ENCODE measurements at places on chromosomes 6 and 20. TPM values are rescaled to one million over a fixed set of nuclear protein-coding genes. Genes with fewer than 3 reads are reported as not detected.

The BTNL2 gene
- not detected for total RNA-seq

The RIPOR3 gene
- total RNA-seq, result 63.0 TPM

The ANGPT4 gene
- 10.2 TPM for total RNA-seq

The BPIFB4 gene
- total RNA-seq, result not detected

The BTN1A1 gene
- total RNA-seq, result not detected

The PIM1 gene
- total RNA-seq, result 24.1 TPM

The SIRPB1 gene
- 4.2 TPM for total RNA-seq

The TFAP2D gene
- total RNA-seq, result not detected

The ASIP gene
- total RNA-seq, result 1.2 TPM

The CST8 gene
- not detected for total RNA-seq

The MOG gene
- not detected for total RNA-seq

The MEI4 gene
- 0.16 TPM for total RNA-seq

The SLC17A3 gene
- not detected for total RNA-seq

The GRM1 gene
- total RNA-seq, result under 0.01 TPM

The SCGN gene
- total RNA-seq, result 26.6 TPM

The EYS gene
- total RNA-seq, result 0.17 TPM

The FOXQ1 gene
- total RNA-seq, result 0.44 TPM

The ZNF311 gene
- total RNA-seq, result not detected

The RAD21L1 gene
- not detected for total RNA-seq

The IRF4 gene
- total RNA-seq, result 17.0 TPM

The CRISP3 gene
- not detected for total RNA-seq

The CCN5 gene
- total RNA-seq, result 206 TPM

The CYP24A1 gene
- total RNA-seq, result not detected

The SYTL3 gene
- total RNA-seq, result 4.1 TPM

The LINC00237 gene
- total RNA-seq, result not detected

The FOXS1 gene
- not detected for total RNA-seq

The SLPI gene
- 22.3 TPM for total RNA-seq

The CLVS2 gene
- total RNA-seq, result not detected

The FAM162B gene
- 17.8 TPM for total RNA-seq

The PRDM1 gene
- total RNA-seq, result 8.9 TPM

The TRDN gene
- under 0.01 TPM for total RNA-seq

The MUC22 gene
- not detected for total RNA-seq

The SUPT3H gene
- total RNA-seq, result 6.2 TPM

The PLN gene
- total RNA-seq, result 14.2 TPM

The OR2H2 gene
- not detected for total RNA-seq

The C20orf202 gene
- total RNA-seq, result 0.75 TPM

The LPA gene
- total RNA-seq, result not detected

The TBXT gene
- total RNA-seq, result not detected

The GCNT2 gene
- total RNA-seq, result 8.5 TPM

The TUBB1 gene
- total RNA-seq, result not detected

The SOX12 gene
- 2.3 TPM for total RNA-seq

The PPP1R3G gene
- 2.4 TPM for total RNA-seq

The SIRPA gene
- total RNA-seq, result 53.7 TPM

The SIRPB2 gene
- 8.5 TPM for total RNA-seq

The DOK5 gene
- total RNA-seq, result 2.6 TPM

The KCNK15 gene
- 1.8 TPM for total RNA-seq

The FAM83C gene
- total RNA-seq, result not detected

The PTCHD4 gene
- 0.68 TPM for total RNA-seq

The PKIB gene
- total RNA-seq, result 1.5 TPM

The FKBP1C gene
- 0.22 TPM for total RNA-seq

The PMEPA1 gene
- 8.5 TPM for total RNA-seq

The SLC35A1 gene
- total RNA-seq, result 17.2 TPM

The KCNQ5 gene
- total RNA-seq, result not detected

The SEL1L2 gene
- 3.6 TPM for total RNA-seq
